CD8-positive, alpha-beta T cell (primary cell): ENCODE measurements at places on chromosomes 4 and X.

- no peak for DNase-seq
Measured at GRCh38 chr4:184053434-184053833, 148.3 kb downstream of the STOX2 start.

- DNase-seq, result no peak
Measured at GRCh38 chr4:67988991-67989390, 25.7 kb upstream of the TMPRSS11A start.

GRCh38 chrX:68660746-68661145, 13.3 kb downstream of the STARD8 start:
- DNase-seq, result no peak

DNA sequence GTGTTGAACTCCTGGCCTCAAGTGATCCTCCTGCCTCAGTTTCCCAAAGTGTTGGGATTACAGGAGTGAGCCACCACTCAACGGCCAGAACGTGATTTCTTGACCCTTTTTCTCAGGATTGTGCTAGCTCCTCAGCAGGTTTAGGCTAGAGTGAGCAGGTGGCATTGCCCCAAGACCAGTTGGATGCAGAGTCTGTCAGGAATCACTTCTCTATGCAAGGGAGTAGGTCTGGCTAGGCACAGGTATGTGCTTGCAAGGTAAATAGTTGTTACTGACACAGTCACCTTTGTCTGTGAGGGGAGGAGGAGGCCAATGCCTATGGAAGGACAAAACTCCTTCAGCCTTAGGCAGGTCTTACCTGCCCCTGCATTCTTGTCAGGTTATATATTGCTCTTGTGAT, 24.2 kb downstream of the SLC25A5 start:
- no peak for DNase-seq

GRCh38 chr4:105594099-105595010, 41.9 kb downstream of the ARHGEF38 start:
- DNase-seq, result no peak

DNA sequence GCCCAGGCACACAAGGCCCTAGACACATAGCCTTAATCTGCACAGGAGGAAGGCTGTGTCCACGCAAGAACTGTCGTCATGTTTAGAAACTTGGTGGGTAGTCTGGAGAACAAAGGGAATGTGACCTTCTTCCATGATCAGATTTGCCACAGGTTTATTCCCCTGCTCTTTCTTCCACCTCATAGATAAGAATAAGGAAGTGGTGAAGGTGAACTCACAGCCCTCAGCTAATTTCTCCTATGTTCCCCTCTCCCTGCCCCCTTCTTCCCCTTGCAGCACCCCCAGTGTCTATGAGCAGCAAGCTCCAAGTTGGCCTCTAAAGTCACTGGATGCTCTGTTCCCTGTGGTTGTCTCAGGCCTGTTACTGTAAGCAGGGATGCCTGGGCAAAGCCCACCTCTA, 39.8 kb upstream of the LAS1L start:
- DNase-seq, result no peak
